ENCODE measurements at places on chromosomes 3 and 15.

DNA sequence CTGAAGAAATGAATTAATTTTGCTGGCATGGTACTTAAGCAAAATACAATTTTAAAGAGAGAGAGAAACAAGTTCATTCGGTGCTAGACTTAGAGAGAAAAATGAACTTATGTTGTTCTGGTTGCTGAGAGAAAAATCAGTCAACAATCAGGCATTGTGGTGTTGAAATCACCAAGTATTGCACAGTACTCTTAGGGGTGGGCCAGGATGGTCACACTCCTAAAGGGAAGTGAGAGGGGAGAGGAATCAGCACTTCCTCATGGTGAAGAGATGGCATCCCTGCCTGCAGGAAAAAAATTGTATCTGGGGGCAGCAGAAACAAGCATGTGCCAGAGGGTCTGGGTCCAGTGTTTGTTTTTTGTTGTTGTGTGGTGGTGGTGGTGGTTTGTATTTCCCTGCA, 7.0 kb upstream of the DMXL2 start:
- peak; percentile 94 for DNase-seq

DNA sequence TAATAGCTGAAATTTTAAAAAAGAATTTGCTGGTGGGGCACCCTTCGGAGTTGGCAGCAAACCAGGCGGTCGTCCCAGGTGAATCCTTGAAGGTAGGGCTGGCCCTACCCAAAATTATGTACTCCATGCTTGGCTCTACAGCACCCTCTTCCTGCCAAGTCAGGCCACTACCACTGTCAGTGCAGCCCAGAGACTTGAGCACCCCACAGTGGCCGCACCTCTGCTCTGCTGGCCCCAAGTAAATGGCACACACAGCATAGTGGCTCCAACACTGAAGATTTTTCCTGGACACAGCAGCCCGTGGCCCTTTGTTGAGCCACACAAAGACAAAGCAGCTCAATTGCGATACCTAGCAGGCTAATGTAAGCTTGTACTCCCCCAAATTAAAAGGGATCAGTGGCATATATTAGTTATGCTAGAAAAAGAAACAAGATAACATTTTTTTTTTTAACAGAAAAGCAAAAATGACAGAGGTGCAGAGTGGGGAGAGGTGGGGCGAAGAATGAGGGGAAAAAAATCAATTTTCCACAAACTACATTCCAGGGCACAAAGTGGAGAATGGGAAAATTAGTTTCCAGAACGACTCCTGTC, 250.5 kb downstream of the UACA start:
- peak; percentile 82 for DNase-seq

DNA sequence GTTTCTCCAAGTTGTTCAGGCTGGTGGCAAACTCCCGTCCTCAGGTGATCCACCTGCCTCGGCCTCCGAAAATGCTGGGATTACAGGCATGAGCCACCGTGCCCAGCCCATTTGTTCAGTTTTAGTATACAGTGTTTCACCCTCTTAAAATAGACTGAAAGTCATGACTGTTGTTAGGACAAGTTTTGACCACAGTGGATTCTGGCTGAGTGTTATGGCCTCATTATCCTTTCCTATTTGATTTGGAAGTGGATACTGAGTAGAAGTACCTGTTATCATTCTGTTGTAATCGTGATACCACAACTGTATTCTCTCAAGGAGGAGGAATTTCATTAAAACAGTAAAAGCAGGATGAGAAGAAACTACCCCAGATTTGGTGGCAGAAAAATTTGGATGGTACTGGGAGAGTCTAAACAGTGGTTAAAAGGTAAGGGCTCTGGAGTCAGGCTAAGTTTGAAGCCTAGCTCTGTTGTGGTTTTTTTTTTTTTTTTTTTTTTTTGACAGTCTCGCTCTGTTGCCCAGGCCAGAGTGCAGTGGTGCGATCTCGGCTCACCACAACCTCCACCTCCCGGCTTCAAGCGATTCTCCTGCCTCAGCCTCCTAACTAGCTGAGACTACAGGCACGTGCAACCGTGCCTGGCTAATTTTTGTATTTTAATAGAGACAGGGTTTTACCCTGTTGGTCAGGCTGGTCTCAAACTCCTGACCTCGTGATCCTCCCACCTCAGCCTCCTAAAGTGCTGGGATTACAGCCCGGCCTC, 2.6 kb downstream of the MAP2K1 start:
- no peak for DNase-seq

GRCh38 chr15:73923488-73924164, 2.6 kb upstream of the LOXL1 start:
- DNase-seq, result no peak

- DNase-seq, result no peak
Observed at GRCh38 chr3:58034738-58035523, 26.7 kb downstream of the FLNB start.

Measured in CD14-positive monocyte (primary cell).